Non-pigmented ciliary epithelial cell (primary cell): ENCODE measurements at places on chromosomes 4 and X.

GRCh38 chrX:109733613-109734083 lies 591 bp upstream of the ACSL4 start:
- DNase-seq: no peak

GRCh38 chr4:129490516-129490915 lies 394.6 kb downstream of the C4orf33 start:
- DNase-seq: no peak

DNA sequence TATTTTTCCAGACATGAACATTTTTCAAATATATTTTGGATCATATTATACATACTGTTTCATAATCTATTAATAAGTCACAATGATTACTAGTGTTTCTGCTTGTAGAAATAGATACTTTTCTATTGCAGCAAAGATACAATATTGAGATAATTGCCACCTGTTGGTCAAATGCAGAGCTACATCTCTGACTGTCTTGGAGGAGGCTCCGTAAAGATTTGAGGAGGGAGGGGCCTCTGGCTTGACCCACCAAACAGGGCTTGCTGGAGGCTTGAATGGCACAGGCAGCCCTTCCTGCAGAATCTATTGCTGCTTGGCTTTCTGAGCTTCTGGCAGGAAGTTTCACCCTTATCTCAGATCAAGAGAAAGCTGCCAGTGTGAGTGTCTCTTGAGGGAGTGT lies 99.3 kb upstream of the ARMCX2 start:
- no peak for DNase-seq

GRCh38 chrX:108250654-108251579 lies 159.3 kb downstream of the ATG4A start:
- no peak for DNase-seq

DNA sequence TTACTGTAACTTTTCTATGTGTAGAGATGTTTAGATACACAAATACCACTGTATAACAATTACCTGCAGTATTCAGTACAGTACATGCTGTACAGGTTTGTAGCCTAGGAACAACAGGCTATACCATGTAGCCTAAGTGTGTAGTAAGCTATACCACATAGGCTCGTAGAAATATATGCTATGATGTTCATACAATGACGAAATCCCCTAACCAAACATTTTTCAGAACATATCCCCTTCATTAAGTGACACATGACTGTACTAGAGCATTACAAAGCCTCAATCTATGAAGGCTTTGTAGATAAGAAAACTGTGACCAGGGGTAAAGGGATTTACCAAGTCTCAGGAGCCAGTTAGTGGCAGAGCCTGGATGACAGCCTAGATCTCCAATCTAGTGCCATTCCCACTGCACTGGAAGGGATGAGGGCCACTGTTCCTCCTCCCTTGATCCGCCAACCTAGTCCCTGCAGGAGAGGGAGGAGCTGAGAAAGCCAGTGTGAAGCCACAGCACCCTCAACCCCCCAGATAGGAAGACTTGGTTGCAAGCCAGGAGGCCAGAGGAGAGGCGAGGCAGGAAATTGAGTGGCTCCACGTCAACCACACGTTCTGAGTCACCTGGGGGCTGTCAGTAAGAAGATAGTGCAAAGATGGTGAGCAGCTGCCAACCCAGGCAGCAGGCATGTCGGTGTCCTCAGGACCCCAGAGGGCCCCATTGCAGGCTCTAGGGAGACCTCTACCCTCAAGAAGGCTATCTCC lies 227.7 kb downstream of the BCOR start:
- no peak for DNase-seq

- DNase-seq: no peak
Observed at GRCh38 chr4:7956270-7956808, 16.7 kb upstream of the AFAP1 start.

DNA sequence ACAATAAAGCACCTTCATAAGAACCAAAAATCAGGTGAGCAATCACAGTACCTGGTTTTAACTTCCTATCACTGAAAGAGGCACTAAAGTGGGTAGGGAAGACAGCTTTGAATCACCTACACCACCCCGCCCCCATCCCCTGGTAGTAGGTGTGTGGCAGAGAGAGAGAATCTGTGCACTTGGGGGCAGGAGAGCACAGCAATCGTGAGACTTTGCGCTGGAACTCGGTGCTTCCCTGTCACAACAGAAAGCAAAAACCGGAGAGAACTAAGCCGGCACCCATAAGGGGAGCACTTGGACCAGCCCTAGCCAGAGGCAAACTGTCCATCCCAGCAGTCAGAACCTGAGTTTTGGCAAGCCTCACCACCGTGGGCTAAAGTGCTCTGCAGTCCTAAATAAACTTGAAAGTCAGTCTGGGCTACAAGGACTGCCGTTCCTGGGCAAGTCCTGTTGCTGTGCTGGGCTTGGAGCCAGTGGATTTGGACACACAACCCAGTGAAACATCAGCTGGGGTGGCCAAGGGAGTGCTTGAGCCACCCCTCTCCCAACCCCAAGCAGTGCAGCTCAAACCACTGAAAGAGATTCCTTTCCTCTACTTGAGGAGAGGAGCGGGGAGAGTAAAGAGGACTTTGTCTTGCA lies 32.1 kb downstream of the NDUFB11 start:
- DNase-seq: no peak

DNA sequence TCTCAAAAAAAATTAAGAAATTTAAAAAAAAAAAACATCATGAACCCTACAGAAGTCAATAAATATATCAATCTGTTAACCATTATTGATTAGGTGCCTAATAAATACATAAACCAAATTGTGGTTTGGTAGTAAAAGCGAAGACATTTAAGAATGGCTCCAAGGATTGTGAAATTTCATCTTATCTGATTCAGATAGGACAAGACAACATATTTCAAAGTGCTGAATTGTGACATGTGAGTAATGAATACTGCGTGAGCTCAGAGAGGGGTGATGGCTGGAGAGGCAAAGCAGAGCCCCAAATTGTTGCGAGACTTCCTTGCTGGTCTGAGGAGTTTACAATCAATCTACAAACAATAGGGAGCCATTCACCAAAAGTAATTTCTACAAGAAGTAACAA lies 8.2 kb downstream of the AMBN start:
- DNase-seq: no peak

- DNase-seq: no peak
Observed at GRCh38 chrX:152871260-152871659, 26.6 kb upstream of the ZNF185 start.

- no peak for DNase-seq
Observed at GRCh38 chr4:33255094-33255493, 2534.9 kb downstream of the PCDH7 start.

- no peak for DNase-seq
Observed at GRCh38 chr4:114109776-114110175, 130.3 kb upstream of the ARSJ start.

DNA sequence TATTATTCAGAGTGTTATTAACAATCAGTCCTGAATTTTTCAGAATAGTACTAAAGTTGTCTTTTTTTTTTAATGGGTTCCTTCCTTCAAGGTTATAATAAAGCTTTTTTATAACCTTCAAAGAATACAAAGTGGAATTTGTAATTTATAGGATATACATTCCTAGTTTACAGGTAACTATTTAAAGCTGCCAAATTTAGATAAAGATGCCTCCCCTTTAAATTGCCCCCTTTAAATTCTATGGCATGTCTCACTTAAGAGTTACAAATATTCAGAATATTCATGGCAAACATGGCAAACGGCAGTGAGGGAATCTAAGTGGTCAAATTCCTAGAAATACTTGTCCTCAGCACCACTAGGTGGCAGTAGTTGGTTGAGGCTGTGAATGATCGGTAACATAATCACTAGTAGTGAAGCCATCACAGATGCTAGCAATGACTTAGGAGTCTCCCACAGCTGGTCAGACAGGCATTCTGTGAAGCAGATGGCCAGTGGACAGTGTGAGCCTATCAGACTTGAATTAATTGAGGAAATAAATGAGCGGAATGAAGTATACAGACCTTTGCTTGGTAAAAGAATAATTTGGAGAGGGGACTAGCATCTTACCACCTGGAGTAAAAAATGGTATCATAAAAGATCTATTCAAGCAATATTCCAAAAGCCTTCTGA lies 86.4 kb downstream of the CBR4 start:
- DNase-seq: peak; percentile 35
